ENCODE measurements at places on chromosomes 3 and 15. TPM values are rescaled to one million over a fixed set of nuclear protein-coding genes. Genes with fewer than 3 reads are reported as not detected.

RETNLB gene
- total RNA-seq = not detected

GRCh38 chr3:111335512-111336303 lies 206.3 kb upstream of the CD96 start:
- no peak for DNase-seq

STIMATE gene
- total RNA-seq = 12.0 TPM

- no peak for DNase-seq
Measured at GRCh38 chr15:37932549-37932948, 1.9 kb upstream of the TMCO5A start.
